GM20000 (cell line): ENCODE measurements at places on chromosomes 5 and 9.
A peak's percentile ranks its signal among the peaks of the same experiment; 100 is the strongest.

GRCh38 chr9:105459336-105459735 lies 11.5 kb downstream of the FSD1L start:
- no peak for DNase-seq

DNA sequence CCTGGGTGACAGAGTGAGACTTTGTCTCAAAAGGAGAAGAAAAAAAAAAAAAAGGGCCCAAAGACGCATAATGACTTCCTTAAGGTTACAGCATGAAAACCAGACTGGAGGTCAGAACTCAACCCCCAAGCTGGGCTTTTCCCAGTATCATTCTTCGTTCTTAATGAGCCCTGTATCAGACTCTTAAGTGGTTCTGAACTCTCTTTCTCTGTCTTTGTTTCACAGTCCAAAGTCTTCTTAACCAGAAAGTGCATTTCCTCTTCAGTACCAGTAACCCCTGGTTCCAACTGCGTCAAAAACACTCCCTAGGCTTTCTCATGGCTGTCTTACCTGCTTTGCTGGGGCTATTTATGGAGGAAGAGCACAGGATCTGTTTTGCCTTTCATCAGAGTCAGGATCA lies 38.4 kb upstream of the SHB start:
- DNase-seq, result no peak

GRCh38 chr5:139895046-139895445 lies 99.4 kb downstream of the PSD2 start:
- DNase-seq, result no peak

DNA sequence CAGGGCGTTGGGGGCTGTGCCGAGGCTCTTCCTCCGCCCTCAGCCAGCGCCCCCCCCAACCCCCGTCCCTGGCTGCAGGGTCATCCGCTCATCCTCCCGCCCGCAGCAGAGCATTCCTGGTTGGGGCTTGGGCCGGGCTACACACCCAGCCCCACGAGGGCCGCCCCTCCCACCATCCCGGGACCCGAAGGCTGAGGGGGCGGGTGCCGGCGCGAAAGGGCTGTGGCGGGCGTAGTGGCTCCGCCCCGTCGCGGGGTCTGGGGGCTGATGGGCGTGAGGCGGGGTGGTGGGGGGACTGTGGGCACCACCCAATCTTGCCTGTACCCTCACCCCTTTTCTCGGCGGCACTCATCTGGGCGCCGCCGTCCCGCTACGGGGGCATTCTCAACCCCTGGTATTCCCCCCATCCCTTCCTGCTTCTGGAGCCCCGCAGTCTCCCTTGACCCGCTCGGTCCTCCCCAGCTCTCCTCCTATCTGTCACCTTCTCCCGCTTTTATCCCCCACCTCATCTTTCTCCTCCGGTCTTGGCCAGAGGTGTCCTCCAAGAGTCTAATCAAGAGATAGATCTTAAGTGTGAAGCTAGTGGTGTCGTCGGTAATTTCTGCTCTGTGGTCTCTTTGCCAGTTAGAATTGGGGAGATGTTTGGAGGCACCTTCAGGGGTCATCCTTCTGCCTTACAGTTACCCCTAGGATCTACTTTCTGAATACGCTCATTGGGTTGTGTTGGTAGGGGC lies 1.6 kb downstream of the FER start:
- peak; percentile 65 for DNase-seq

DNA sequence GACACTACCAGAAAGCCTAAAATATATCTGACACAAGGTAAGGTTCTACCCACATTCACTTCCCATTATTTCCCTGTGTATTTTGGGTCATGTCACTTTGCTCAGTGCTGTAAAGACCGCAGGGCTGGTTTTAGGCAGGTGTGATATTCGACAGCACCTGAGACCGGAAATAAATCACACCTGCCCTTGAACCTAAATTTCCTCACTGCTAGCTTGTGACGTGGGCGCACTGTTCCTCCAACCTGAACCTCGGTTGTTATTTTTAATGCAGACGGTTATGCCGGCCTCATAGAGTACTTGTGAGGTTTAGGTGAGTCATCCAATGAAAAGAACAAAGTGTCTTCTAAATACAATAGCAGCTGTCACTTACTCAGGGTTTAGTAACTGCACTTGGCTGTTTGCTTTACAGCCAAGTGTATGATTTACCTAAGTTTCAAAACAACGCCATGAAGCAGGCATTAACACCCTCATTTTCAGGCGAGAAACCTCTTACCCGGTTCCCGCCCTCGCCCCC lies 20.7 kb upstream of the ZNF782 start:
- DNase-seq, result peak; percentile 77

DNA sequence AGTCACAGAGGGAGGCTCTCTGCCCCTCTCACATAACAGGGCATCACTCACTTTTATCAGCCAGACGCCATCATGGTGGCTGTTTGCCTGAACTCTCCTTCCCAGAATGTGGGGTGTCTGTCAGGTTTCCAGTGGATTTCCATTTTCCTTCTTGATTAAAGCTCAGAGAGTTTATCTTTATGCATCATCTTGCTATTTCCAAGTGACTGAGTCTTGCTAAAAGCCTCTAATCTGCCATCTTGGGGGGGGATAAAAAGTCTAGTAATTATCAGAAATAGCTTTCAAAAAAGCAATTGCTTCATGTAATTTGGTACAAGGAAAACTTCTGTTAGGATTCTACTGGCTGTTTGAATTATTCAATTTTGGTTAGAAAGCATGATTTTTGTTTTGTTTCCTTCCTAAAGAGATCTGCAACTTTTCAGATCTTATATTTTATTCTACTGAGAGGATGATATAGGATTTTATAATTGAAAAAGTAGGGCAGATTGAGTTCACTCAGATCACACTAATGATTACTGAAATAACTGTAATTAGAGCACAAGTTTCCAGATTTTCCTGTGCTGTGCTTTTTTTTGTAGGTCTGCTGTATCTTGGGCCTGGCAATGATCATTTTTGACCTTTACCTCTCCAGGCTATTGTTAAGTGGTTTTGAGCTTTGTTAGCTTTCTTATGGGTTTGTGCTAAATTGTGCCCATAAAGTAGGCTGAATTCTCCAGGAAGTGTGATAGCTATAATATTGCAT lies 661.5 kb downstream of the TLE4 start:
- DNase-seq, result no peak

- no peak for DNase-seq
These were observed at the start of gene LRRTM2 for GRCh38 chr5:138874771-138875551. Gene LRRTM2 (minus strand): TSS chr5:138875335. CDS start chr5:138874911, 424 bp downstream.

- peak; percentile 1 for DNase-seq
These were observed 19.7 kb upstream of the CSF1R start for GRCh38 chr5:150105928-150106615.

GRCh38 chr9:14418301-14418940 lies 104.5 kb upstream of the NFIB start:
- DNase-seq, result no peak

GRCh38 chr5:93267736-93268135 lies 313.3 kb downstream of the NR2F1-AS1 start:
- DNase-seq, result no peak

GRCh38 chr9:25094518-25094917 lies 548.8 kb upstream of the IZUMO3 start:
- no peak for DNase-seq

GRCh38 chr5:17079562-17079961 lies 137.9 kb upstream of the BASP1 start:
- DNase-seq, result no peak
